ENCODE measurements at places on chromosomes 2 and 18.

- DNase-seq: no peak
These were observed 200.8 kb upstream of the SIX3 start for GRCh38 chr2:44740678-44741077.

DNA sequence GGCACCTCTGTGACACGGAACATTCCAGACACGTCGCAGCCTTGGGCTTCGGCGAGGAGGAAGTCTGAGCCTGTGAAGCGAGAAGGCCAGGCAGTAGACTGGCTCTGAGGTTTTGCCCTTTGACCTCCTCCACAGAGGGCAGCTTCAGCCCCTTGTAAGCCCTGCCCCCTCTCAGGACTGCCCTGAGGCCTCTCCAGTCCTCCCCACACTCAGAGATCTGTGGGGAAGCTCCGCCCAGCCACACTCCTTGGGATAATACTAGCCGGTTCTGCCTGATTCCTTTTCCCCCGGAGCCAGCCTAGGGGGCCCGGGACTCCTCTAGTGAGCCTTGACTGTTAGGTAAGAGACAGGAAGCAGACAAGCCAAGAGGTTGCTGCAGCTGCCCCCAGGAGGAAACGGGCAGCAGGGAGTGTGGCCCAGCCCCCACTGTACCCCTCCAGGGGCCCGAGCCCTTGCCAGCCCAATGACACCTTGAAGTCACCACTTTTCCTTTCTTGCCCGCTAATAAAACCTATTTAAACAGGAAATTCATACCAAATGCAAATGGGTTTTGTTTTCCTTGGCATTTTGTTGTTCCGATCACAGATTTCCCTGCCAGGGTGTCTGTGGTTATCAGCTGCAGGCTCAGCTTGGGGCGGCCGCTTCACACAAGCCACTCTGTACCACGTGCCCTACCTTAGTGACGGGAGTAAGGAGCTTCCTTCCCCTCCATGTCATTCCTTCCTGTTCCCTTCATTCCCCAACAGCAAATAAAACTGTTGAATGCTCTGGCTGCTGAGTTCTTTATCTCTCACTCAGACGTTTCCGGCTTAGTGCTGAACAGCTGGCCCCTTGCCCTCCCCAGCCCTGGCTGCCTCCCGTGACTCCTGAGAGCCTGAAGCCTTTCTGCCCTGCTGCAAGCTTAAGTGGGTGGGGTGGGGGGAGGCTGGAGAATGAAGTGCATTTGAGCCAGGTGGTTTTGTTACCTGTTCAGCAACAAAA lies 124.7 kb downstream of the CABLES1 start:
- DNase-seq: no peak

DNA sequence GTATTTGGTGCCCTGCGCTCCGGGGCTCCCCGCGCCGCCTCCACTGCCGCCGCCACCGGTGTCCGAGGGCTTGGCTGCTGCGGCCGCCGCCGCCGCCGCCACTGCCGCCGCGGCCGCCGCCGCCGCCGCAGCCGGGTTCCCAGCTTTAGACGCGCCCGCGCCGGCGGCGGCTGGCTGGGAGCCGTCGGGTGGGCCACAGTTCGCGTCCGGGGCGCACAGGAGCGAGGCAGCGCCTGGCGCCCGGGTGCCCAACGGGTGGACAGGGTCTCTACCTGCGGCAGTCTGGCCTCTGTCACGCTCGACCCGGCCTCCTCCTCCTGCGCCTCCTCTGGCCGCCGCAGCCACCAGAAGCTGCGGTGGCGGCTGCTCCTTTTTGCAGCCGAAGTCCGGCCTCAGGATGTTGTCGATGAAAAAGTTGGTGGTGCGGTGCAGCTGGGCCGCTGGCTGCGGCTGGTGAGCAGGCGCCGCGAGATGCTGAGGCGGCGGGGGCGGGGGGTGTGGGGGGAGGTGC lies 951 bp downstream of the EN1 start:
- no peak for DNase-seq

GRCh38 chr2:169694894-169695260 lies 608 bp downstream of the PHOSPHO2 start:
- DNase-seq: no peak

DNA sequence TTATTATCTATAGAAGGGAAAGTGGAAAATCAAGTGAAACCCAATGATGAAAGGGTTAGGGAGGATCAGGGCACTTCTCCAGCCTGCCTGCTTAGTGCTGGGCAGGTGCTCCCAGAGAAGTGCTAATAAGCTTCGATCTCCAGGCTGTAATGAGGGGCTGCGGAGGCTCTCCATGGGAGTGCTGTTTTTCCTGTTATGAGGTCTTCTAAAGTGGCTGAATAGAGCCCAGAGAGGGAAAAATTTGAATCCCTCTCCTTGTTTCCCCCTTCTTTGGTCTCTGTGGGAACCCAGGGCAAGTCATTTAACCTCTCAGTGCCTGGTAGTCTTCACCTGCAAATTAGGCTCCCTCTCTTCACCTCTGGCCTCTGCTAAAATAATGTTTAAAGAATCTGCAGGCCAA lies 351.7 kb upstream of the DCC start:
- no peak for DNase-seq

- DNase-seq: no peak
These were observed 218.2 kb downstream of the ATAD2B start for GRCh38 chr2:23708771-23709170.

DNA sequence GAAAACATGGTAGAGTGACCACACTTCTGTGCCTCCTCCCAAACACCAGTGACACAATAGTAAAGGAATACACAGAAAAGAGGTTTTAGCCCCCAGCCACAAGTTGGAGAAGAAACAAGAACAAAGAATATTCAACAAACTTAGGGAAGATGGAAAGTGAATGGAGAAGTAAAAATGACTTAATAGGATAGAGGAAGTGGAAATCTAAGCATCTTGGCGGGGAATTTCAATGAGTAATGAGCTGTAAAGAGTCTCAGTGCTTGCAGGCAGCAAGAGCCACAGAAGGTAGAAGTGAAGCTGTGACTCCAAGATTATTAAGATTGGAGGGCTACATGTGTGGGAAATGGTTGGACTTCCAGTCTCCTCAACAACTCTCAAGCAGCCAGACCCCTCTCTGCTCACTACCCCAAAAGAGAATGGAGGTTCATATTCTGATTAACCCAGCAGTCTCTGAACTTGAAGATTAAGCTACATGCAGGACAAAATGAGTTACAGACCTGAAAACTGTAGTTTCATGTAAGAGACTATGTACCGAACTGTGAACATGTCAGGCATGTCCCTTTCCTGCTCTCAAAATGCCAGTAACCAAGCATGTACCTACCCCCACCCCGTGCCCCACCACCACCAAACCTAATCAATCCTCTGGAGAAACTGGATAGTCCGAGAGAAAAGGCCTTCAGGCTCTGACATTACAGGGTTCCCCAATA lies 16.9 kb upstream of the HNRNPLL start:
- no peak for DNase-seq

DNA sequence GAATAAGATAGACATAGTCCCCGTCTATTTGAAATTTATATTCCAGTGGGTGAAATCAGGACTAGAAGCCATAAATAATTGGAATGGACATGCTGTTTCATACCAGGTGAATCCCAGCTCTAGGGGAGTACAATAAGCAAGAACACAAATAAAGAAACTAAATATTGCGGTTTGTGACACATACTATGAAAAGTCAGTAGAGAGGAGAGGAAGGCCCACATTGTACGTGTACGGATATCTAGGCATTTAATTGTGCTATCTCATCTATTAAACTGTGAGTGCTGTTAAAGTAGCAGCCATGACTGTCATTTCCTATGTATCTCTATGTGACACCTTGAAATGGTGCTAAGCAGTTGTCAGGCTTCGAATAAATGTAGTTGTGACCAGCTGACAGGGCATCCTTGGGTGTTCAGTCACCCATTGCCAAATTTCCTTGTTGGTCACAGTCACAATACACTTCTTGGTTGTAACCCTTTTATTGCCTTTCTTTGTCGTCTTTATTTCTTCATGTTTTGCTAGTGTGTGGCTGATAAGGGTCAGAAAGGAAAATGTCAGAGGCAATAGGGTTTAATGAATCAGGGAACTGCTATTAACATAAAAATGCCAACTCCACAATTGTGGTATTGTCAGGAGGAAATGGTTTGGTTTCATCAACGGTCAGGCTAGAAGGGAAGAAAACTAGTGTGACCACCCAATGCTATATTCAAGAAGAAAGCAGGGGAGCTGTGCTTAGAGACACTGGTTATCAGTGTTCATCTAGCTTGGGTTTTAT lies 31.5 kb downstream of the CPO start:
- DNase-seq: no peak

GRCh38 chr18:13395577-13395976 lies 177.0 kb downstream of the LDLRAD4 start:
- no peak for DNase-seq

DNA sequence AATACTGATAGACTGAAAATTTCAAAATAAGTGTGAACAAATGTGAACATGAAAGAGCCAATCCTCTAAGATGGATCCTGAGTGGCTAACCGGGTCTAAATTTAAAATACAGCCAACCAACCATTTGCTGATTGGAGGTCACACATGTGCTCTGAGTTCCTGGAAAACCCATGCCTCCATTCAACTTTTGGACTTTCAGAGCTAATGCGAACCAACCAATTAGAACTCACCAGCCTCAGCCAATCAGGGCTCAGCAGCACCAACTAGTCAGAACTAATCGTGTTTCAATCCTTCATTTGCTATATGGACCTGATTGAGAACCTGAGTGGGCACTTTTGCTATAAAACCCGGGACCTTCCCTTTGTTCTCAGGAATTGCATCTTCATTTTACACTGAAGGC lies 111.5 kb downstream of the MEP1B start:
- DNase-seq: no peak

- DNase-seq: no peak
These were observed 55.7 kb downstream of the RND3 start for GRCh38 chr2:150431561-150432311.

GRCh38 chr2:64650296-64650695 lies 3.4 kb downstream of the SERTAD2 start:
- no peak for DNase-seq

DNA sequence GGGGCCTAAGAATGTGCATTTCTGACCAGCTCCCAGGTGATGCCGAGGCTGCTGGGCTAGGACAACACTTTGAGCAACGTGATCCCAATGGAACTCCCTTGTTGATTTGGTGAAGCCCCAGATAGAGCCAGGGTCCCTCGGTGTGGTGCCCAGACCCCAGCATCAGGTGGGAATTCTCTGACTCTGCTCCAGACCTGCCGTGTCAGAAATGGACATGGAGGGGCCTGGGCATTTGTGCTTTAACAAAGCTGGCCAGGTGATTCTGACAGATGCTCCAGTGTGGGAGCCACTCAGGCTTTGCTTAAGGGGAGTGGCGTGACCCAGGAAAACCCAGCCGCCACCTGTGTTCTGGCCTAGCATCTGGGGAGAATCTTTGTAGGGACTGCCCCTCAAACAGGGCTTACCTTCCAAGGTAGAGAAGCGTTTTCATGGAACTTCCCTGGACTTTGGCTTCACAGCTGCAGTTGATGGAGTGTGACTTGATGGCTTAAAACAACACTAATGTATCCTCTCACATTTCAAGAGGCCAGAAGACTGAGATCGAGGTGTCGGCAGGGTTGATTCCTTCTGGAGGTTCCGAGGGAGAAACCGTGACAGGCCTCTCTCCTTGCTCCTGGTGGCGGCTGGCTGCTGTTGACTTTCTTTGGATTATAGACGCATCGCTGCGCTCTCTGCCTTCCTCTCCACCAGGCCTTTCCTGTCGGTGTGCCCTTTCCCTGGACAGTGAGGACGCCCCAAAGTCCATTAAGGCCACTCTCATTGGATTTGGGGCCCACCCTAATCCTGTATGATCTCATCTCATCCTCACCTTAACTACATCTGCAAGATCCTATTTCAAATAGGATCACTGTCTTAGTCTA lies 57.0 kb upstream of the HDAC4 start:
- peak; percentile 15 for DNase-seq

GRCh38 chr18:77337604-77338003 lies 88.0 kb downstream of the GALR1 start:
- no peak for DNase-seq

- DNase-seq: peak; percentile 9
These were observed 23.4 kb upstream of the TNS1 start for GRCh38 chr2:218026244-218026643.

DNA sequence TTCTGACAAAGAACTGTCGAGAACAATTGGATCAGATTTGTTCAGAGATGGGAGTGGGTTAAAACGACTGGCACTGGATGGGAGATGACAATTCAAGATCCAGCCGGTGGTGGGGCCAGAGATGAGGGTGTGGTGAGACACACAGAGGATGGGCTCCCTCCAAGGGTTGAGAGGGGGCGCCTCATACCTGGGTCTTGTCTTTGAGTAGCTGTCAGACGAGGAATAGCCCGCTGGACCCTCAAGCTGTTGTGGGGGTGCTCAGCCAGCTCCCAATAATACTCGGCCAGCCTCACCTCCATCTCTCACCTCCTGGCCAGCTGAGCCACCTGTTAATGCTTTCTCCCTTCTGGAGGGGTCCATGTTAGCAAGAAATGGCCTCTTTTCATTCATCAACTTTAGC lies 14.0 kb downstream of the INPP5D start:
- peak; percentile 15 for DNase-seq

- no peak for DNase-seq
These were observed 53.4 kb downstream of the SCN1A start for GRCh38 chr2:166074430-166074829.

DNA sequence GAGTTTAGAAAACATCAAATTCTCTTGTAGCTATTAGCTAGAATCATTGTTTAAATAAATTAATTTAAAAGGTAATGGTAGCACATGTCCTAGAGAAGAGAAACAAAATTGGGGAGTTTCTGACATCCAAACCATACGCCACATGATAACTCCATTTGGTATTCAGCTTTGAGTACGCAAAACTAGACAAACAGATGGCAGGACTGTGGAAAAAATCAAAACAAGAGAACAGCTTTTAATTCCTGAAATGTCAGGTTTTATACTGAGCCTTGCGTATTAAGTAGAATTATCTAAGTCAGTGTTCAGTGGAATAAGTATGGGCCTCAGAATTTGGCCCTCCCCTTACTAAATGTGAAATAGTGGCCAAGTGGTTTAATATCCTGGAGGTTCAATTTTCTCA lies 82.4 kb upstream of the PDE1A start:
- DNase-seq: no peak

DNA sequence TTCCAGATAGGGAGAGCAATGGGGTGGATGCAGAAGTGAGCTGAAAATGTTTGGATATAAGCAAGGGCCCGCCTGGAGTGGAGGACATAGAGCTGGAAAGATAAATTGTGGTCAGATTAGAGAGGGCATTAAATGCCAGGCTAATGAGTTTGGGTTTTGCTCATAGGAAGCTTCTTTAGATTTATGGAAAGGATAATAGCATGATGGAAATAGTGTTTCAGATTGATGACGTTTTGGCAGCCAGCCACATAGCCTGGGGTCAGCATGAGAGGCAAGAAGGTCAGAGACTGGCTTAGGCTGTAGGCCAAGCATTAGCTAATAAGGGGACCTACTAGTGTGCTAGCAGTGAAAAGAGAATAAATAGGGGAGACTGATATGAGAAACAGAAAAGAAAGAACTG lies 321.6 kb downstream of the STK39 start:
- DNase-seq: no peak

Data from activated CD4-positive, alpha-beta memory T cell treated with anti-CD3 and anti-CD28 coated beads, Interleukin-2, amount 10 ng/mL, durations not matched to agents 7 days and 5 days (primary cell).